ENCODE measurements at places on chromosomes 4 and X. TPM values are rescaled to one million over a fixed set of nuclear protein-coding genes. Genes with fewer than 3 reads are reported as not detected.

- H3K4me3 ChIP-seq = no peak overlapping the region
- peaks cover 86% of the 10 kb centered on the region for H3K4me1 ChIP-seq
- peak overlapping the region; percentile 87 for H3K27ac ChIP-seq
Observed at GRCh38 chr4:184331268-184331995, 113.8 kb upstream of the ENPP6 start.

GRCh38 chr4:166435449-166435848 is 562.4 kb downstream of the TLL1 start:
- H3K36me3 ChIP-seq = no peaks in the 10 kb centered on the region
- no peak overlapping the region for H3K27ac ChIP-seq
- H3K4me3 ChIP-seq = no peak overlapping the region
- no peaks in the 10 kb centered on the region for H3K27me3 ChIP-seq

- H3K27me3 ChIP-seq = no peaks in the 10 kb centered on the region
- no peak for DNase-seq
- H3K36me3 ChIP-seq = no peaks in the 10 kb centered on the region
- no peak overlapping the region for H3K4me3 ChIP-seq
- H3K4me1 ChIP-seq = peaks cover 54% of the 10 kb centered on the region
Observed at GRCh38 chr4:168843635-168844034, 166.4 kb downstream of the CBR4 start.

- H3K27me3 ChIP-seq = no peaks in the 10 kb centered on the region
- no peak overlapping the region for H3K27ac ChIP-seq
- H3K36me3 ChIP-seq = no peaks in the 10 kb centered on the region
- no peak for DNase-seq
- no peaks in the 10 kb centered on the region for H3K4me1 ChIP-seq
- H3K4me3 ChIP-seq = no peak overlapping the region
Observed at GRCh38 chrX:39805825-39806224, 291.9 kb downstream of the BCOR start.

DNA sequence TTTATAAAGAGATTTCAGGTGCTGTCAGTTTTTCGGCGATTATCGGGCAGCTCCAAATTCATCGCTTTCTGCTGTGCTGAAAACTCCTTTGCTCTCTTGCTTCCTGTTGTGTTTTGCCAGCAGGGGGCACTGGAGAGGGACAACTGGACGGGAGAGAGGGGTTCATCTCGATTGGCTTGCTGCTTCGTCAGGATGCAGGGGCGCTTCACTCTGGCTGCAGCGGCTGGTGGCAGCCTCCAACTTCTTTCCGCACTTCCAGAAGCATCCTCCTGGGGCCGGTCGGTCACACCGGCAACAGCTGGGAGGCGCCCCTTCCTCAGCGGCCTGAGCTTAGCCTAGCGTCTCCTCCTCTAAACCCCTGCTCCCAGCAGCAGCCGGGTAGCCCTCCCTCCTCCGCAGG is 29.5 kb downstream of the MSL3 start:
- peak; percentile 76 for DNase-seq
- H3K36me3 ChIP-seq = no peaks in the 10 kb centered on the region
- no peaks in the 10 kb centered on the region for H3K27me3 ChIP-seq
- peak overlapping the region; percentile 7 for H3K4me3 ChIP-seq
- no peaks in the 10 kb centered on the region for H3K4me1 ChIP-seq
- no peak overlapping the region for H3K27ac ChIP-seq

The ESX1 gene
- total RNA-seq = not detected

The PRICKLE3 gene
- 3.7 TPM for total RNA-seq

- H3K36me3 ChIP-seq = no peaks in the 10 kb centered on the region
- no peaks in the 10 kb centered on the region for H3K27me3 ChIP-seq
- no peak for DNase-seq
- H3K4me3 ChIP-seq = no peak overlapping the region
- H3K4me1 ChIP-seq = no peaks in the 10 kb centered on the region
Observed at GRCh38 chr4:108690738-108691137, 40.3 kb downstream of the OSTC start.

DNA sequence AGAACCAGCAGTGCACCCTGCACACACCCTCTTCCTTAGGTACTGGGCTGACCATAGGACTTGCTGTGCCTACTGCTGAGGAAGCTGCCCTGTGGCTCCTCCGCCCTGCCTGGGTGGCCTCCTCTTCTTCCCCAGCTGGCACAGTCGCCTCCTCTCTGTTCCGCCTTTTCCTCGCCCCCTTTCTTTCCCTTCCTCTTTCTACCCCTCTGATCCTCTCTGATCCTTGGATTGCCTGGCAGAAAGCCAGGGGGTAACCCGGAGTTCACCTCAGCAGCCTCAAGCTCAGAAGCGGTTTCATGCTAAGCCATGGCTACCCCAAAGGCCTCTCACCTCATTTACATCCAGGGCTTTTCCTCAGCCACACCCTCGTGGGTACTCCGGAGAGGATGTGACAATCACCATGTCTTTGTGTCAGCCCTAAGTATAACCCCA is 136.2 kb downstream of the SMIM20 start:
- H3K27me3 ChIP-seq = no peaks in the 10 kb centered on the region
- no peak for DNase-seq
- peaks cover 26% of the 10 kb centered on the region for H3K4me1 ChIP-seq
- no peaks in the 10 kb centered on the region for H3K36me3 ChIP-seq
- no peak overlapping the region for H3K4me3 ChIP-seq
- no peak overlapping the region for H3K27ac ChIP-seq

The GBA3 gene
- 2.8 TPM for total RNA-seq

- H3K27ac ChIP-seq = no peak overlapping the region
- H3K4me1 ChIP-seq = no peaks in the 10 kb centered on the region
- no peak overlapping the region for H3K4me3 ChIP-seq
- no peaks in the 10 kb centered on the region for H3K27me3 ChIP-seq
Observed at GRCh38 chr4:149555146-149555545, 260.5 kb downstream of the IQCM start.

The TIGD4 gene
- not detected for total RNA-seq

GRCh38 chr4:169238445-169238844 is 32.3 kb downstream of the SH3RF1 start:
- DNase-seq = no peak
- H3K4me1 ChIP-seq = peaks cover 23% of the 10 kb centered on the region
- no peaks in the 10 kb centered on the region for H3K27me3 ChIP-seq
- H3K27ac ChIP-seq = no peak overlapping the region
- no peaks in the 10 kb centered on the region for H3K36me3 ChIP-seq
